ENCODE measurements at places on chromosomes 11 and 22. TPM values are rescaled to one million over a fixed set of nuclear protein-coding genes. Genes with fewer than 3 reads are reported as not detected.

MUC5AC gene
- polyA plus RNA-seq: 0.08 TPM

RAB6A gene
- 59.4 TPM for polyA plus RNA-seq

TTC36 gene
- polyA plus RNA-seq: 0.14 TPM

RFPL2 gene
- 0.05 TPM for polyA plus RNA-seq

PATE2 gene
- not detected for polyA plus RNA-seq

LIF gene
- 1.0 TPM for polyA plus RNA-seq

APOC3 gene
- polyA plus RNA-seq: not detected

MUC2 gene
- not detected for polyA plus RNA-seq

DMC1 gene
- polyA plus RNA-seq: 0.51 TPM

OR51A4 gene
- not detected for polyA plus RNA-seq

MMP1 gene
- polyA plus RNA-seq: 1.3 TPM

P4HA3 gene
- 0.08 TPM for polyA plus RNA-seq

Measured in esophagus (tissue), 2 donors.